ENCODE measurements at places on chromosomes 5 and 9. TPM values are rescaled to one million over a fixed set of nuclear protein-coding genes. Genes with fewer than 3 reads are reported as not detected.

Gene TXNDC8
- not detected for total RNA-seq

GRCh38 chr9:107898761-107899160 is 409.2 kb upstream of the KLF4 start:
- no peaks in the 10 kb centered on the region for H3K27me3 ChIP-seq
- DNase-seq, result peak; percentile 40
- H3K27ac ChIP-seq, result no peak overlapping the region

DNA sequence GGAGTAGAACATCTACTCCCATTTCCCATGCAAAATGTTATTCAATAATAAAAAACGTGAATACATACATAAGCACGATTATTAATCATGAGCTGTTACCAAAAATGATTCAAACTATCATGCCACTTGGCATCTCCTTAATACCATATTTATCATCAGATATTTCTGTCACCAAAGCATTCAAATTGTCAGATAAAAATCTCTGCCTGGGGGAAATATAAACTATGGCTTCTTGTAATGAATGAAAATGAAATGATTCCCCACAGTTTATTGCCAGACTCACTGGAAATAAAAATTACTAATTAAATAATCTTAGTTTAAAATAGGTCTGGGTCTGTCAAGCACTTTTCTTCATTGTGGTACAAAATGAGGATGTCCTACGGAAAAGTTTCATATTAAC is 265.4 kb downstream of the EDIL3 start:
- H3K4me1 ChIP-seq, result no peaks in the 10 kb centered on the region
- no peak overlapping the region for H3K27ac ChIP-seq
- no peak overlapping the region for H3K4me3 ChIP-seq
- DNase-seq, result no peak
- no peaks in the 10 kb centered on the region for H3K36me3 ChIP-seq

DNA sequence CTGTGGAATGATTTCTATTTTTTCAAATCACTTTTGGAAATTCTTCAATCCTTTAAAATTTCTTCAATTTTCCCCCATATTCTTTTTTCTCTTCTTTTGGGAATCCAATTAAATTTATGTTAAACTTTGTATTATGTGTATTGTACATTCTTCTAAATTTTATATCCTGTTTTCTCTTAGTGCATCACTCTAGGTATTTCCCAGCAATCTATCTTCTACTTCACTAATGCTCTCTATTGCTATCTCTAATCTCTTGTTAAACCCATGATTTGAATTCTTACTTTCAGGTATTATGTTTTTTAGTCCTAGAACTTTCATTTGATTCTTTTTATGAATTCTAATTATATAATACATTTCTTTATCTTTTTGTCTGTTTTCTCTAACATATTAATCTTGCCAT is 23.4 kb upstream of the SLC24A2 start:
- no peaks in the 10 kb centered on the region for H3K36me3 ChIP-seq
- H3K27ac ChIP-seq, result no peak overlapping the region
- H3K27me3 ChIP-seq, result no peaks in the 10 kb centered on the region
- no peak overlapping the region for H3K4me3 ChIP-seq
- no peaks in the 10 kb centered on the region for H3K4me1 ChIP-seq
- DNase-seq, result no peak

- no peak overlapping the region for H3K4me3 ChIP-seq
- no peak overlapping the region for H3K27ac ChIP-seq
- peaks cover 44% of the 10 kb centered on the region for H3K27me3 ChIP-seq
- no peaks in the 10 kb centered on the region for H3K36me3 ChIP-seq
- no peak for DNase-seq
- H3K4me1 ChIP-seq, result peaks cover 23% of the 10 kb centered on the region
Observed at GRCh38 chr5:180643191-180643851, 6.1 kb downstream of the FLT4 start.

DNA sequence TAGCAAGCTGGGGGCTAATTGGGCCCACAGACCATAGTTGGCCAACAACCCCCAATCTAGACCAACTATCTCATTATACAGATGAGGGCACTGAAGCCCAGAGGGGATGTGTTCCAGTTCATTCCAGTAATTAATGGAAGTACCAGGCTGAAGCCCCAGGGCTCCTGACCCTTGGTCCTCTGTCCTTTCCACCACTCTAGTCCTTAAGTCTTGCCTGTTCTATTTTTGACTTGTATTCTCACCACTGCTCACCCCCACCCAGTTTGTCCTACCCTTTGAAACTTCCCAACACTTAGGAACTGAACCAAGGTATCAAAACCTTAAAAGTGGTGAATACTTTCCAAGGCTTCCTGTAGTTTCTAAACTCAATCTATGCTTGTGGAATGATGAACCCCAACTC is 407.4 kb downstream of the ENC1 start:
- H3K36me3 ChIP-seq, result no peaks in the 10 kb centered on the region
- DNase-seq, result no peak
- H3K27me3 ChIP-seq, result no peaks in the 10 kb centered on the region

DNA sequence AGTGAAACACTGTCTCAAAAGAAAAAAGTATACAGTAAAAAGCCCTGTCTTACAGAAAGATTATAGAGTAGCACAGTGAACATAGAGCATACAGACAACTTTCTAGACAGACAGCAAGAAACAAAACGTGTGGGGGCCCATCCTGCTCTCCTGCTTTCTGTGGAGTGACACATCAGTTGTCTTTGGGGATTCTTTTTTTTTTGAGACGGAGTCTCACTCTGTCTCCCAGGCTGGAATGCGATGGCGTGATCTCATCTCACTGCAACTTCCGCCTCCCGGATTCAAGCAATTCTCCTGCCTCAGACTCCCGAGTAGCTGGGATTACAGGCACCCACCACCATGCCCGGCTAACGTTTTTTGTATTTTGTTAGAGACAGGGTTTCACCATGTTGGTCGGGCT is 14.9 kb downstream of the CDHR2 start:
- H3K27ac ChIP-seq, result no peak overlapping the region
- no peaks in the 10 kb centered on the region for H3K36me3 ChIP-seq
- H3K27me3 ChIP-seq, result peaks cover 2% of the 10 kb centered on the region

Data from muscle of leg (tissue), 16 donors.